Body of pancreas (tissue), 4 donors: ENCODE measurements at places on chromosomes 4 and X.

GRCh38 chr4:159235779-159236368 lies 133.0 kb downstream of the RAPGEF2 start:
- no peak for DNase-seq

GRCh38 chr4:54657185-54657550 lies 589 bp upstream of the KIT start:
- no peak for DNase-seq

- DNase-seq = no peak
Measured at GRCh38 chr4:183478926-183479325, 25.9 kb upstream of the ING2 start.

GRCh38 chr4:184548316-184548647 lies 73.9 kb upstream of the IRF2 start:
- DNase-seq = no peak

DNA sequence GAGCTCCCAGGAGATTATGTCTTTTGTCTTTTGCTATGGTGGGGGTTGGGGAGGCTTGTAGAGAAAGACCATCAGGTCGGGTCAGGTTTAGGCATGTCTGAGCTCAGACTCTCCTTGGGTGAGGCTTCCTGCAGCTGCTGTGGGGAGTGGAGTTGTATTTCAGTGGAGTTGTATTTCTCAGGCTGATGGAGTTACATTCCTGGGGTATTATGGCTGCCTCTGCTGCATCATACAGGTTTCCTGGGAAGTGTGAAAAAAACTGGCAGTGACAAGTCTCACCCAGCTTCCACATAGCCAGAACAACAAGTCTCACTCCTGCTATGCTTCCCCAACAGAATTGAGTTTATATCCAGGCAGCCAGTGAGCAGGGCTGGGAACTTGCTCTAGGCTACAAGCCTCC lies 119.3 kb downstream of the VSIG4 start:
- DNase-seq = no peak

GRCh38 chrX:114472788-114473187 lies 111.1 kb upstream of the HTR2C start:
- DNase-seq = no peak

DNA sequence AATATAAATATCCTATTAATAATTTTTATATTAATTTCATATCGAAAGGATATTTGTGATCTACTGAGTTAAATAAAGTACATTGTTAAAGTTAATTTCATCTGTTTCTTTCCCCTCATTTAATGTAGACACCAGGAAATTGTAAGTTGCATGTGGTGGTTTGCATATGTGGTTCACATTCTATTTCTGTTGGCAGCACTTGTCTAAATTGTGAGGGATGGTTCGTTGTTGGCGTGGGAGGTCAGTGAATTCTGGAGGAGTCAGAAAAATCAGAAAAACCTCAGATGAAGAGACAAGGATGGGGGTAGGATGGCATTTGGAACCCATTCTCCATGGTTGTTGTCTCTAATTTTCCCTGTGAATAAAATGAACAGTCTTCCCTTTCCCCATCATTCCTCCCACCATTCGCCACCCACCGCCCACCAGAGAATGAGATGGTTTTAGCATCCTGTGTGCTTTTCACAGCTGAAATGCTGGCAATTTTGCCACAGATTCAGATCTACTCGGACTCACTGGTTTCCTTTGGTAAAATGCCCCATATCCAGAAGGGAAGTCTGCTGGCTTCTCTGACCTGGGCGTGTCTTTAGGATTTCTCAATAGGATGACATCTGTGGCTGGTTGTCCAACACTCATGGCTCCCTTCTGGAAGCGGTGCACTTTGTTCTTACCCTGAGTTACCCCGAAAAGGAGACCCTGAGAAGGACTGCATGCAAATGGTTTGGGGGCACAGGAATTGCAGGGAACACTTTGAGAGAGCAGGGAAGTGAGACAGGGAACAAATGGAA lies 52.3 kb downstream of the LGI2 start:
- no peak for DNase-seq

- DNase-seq = no peak
Measured at GRCh38 chr4:189780391-189780790, 160.3 kb upstream of the FRG1 start.

GRCh38 chrX:118548841-118549240 lies 53.2 kb downstream of the DOCK11 start:
- no peak for DNase-seq
